ENCODE measurements at places on chromosomes 12 and 14.

- DNase-seq, result no peak
These were observed 46.5 kb downstream of the TSPAN9 start for GRCh38 chr12:3123729-3124128.

GRCh38 chr12:97452839-97453238 lies 9.8 kb upstream of the RMST start:
- no peak for DNase-seq

- DNase-seq, result no peak
These were observed 11.7 kb downstream of the TMEM106C start for GRCh38 chr12:47975036-47975620.

DNA sequence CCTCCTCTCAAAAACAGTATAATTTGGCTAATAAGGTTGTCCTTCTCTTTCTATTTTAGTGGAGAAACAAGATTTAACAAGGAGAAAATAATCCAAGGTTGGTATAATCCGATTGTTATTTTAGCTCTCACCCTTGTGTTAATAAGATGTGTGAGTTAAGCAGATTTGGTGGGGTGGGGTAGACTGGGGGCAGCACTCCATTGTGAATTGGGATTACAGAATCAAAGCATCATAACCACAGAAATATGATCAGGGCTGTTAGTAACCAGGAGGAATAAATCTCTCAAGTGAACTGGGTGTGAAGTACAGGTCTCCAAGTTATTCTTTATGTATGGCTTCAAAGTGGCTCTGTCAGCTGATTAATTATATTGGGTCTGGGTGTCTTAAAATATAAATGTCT lies 10.2 kb downstream of the TIGAR start:
- DNase-seq, result no peak

DNA sequence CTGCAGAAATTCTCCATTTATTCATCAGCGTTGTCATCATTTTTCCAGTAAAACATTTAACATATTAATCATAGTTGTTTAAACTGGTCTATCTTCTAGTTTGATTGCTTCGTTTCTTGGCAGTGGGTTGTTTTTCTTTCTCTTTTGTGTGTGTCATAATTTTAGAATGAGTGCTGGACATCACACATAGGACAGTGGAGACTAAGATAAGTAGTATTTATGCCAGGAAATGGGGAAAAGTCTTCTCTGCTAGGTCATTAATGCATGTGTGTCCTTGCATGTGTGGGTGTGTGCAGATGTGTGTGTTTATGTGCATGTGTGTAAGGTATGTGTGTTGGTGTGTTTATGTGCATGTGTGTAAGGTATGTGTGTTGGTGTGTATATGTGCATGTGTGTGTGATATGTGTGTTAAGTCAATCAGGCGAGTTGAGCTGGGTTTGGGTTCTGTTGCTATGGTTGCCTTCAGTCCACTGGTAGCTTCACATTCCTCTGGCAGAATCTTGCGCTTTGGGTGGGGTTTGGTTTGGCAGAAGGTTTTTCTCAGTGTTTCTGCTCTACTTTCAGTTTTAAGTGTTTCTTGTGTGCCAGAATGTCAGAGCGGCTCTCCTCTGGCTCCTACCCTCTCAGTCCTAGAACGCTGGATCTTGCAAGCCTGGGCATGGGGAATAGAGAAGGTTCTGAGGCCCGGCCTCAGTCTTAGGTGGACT lies 7.8 kb upstream of the ADGRD1 start:
- DNase-seq, result no peak

DNA sequence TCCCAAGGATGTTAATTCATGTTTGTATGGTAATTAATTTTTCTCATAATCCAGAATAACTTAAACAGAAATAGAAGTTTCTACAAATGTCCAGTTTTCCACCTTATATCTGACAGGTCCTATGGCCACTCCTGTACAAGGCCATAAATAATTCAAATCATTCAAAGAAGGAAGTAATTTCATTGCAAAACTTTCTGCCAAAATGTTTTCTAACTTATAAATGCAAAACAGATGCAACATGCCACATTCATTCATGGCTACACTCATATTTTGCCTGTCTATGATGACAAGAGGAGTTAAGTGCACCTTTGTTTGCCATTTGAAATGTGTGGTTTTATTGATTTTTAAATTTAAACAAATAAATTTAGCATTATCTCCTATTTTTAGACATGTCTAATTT lies 34.4 kb downstream of the ITPR2 start:
- DNase-seq, result no peak
